ENCODE measurements at places on chromosomes 16 and 17.

GRCh38 chr16:51569203-51569931, 418.3 kb upstream of the SALL1 start:
- DNase-seq = peak; percentile 47

DNA sequence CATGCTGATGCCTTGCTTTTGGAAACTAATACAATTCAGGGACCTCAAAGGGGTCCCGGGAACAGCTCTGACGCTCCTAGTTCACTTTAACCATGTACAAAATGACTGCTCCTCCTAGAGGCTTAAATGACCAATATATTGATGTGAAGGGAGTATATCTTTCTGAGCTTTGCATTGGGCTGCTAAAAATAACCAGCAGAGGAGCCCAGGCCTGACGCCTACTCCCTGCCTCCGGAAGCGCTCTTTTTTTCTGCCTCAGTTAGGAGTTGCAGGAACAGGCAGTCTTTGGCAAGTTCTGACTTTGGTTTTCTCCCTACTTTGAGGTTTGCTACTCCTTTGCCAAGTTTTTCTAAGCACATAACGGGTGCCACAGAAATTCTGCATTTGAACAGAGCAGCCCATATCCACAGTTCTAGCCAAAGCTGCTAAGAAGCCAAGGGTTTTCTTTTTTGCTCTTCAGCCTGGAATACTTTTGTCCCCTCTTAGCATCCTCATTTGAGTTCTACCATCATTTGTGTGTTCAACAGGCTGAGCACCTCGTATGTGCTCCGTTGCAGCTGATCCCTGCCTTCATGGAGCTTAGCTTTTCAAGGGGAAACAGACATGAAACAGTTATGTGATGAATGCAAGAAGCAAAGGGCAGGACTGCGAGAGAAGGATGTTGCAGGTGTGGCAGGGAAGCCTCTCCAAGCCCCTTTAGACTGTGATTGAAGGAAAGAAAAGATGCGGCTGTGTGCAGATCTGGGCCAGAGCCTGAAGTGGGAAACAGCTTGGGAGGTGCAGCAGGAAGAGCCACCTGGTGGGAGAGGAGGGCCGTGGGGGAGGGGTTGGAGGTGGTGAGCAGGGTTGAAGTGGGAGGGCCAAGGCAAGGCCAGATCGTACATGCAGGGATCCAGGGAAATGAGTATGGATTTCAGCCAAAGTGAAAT, 2.8 kb upstream of the NAGPA start:
- DNase-seq = peak; percentile 22

GRCh38 chr17:47315451-47316266, 8.1 kb upstream of the EFCAB13 start:
- DNase-seq = peak; percentile 88

DNA sequence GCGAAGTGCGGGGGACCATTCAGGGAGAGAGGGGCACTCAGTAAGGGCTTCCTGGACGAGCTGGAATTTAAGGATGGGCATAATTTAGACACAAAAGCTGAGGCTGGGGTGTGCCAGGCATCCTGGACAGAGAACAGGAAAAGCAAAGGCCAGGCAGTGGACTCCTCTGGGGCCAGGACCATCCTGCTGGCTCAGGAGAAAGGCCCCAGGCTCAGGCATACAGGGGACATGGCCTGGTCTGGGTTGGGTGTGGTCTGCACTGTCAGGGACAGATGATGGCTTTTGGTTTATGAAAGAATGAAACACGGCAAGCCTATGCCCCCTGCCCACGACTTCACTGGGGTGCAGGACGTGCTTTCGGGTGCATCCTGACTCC, 48.9 kb upstream of the DOC2B start:
- DNase-seq = no peak

- DNase-seq = peak; percentile 85
These were observed 39.1 kb downstream of the HOXB1 start for GRCh38 chr17:48491527-48492273.

- no peak for DNase-seq
These were observed 30.0 kb downstream of the GINS2 start for GRCh38 chr16:85658504-85659326.

DNA sequence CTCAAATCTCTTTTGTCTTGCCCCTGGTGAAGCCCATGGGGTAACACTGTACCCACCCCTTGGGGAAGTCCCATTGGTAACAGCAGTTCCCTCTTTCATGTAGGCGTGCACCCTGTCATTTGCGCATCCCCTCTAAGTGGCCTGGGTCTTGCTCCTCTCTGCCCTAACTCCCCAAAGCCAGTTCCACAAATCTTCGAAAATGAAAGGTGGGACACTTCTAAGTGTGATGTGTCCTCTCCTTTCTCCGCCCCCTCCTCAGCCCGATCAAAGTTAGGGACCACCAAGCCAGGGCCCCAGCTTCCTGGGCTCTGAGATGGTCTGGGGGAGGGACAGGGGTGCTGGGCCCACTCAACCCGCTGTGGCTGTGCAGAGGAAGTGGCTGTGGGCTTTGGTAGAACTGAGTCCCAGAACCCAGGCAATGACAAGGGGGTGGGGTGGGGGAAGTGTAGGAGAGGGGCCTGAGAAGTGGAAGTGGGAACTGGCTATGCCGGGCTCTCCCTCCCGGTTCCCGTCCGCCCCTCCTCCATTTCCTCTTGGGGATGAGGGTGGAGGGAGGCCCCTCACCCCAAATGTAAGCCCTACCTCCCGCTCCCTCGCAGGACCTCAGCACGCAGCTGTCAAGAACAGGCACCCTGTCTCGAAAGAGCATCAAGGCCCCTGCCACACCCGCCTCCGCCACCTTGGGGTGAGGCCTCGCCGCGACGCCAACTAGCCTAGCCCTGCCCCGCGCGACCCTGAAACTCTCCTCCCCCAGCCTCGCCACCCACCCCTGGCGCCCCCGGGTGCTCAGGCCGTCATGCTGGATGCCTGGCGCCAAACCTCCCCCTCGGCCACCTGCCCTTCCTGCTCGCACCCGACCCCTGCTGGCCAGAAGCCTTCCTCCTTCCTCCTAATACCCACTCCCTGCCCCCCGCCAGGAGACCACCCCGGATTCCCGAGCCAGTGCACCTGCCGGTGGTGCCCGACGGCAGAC, 8.7 kb downstream of the ABI3 start:
- DNase-seq = peak; percentile 94

DNA sequence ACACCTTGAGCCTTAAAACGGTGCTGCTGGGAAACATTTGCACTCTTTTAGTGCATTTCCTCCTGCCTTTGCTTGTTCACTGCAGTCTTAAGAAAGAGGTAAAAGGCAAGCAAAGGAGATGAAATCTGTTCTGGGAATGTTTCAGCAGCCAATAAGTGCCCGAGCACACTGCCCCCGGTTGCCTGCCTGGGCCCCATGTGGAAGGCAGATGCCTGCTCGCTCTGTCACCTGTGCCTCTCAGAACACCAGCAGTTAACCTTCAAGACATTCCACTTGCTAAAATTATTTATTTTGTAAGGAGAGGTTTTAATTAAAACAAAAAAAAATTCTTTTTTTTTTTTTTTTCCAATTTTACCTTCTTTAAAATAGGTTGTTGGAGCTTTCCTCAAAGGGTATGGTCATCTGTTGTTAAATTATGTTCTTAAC, 4.4 kb downstream of the SOX9 start:
- no peak for DNase-seq

- DNase-seq = peak; percentile 51
These were observed 32.8 kb downstream of the DHX38 start for GRCh38 chr16:72126429-72126765.

DNA sequence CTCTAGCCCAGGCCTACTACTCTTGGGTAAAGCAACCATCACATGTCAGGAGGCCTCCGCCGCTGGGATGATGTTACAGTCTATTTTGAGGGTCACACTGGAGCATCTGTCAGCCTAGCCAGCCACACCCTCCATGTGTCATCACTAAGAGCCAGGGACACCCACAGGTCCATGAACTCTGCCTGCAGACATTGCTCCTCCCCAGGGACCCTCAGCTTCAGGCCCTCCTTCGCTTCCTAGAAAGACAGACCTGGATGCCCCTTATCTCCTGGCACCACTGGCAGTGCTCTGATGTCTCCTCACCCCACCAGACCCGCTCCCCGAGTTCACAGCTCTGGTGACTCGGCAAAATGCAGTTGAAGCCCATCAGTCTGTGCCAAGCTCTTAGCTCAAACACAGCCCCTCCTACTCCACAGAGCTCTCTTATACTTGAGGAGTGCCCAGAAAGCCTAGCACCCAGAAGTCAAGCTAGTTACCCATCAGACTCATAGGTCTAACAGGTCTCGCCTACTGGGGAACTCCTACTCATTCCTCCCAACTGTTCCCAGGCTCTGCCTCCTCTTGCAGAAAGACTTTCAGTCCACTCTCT, 5.9 kb downstream of the RANBP10 start:
- peak; percentile 77 for DNase-seq

- DNase-seq = peak; percentile 29
These were observed 176.6 kb upstream of the SDK2 start for GRCh38 chr17:73820686-73821448.

DNA sequence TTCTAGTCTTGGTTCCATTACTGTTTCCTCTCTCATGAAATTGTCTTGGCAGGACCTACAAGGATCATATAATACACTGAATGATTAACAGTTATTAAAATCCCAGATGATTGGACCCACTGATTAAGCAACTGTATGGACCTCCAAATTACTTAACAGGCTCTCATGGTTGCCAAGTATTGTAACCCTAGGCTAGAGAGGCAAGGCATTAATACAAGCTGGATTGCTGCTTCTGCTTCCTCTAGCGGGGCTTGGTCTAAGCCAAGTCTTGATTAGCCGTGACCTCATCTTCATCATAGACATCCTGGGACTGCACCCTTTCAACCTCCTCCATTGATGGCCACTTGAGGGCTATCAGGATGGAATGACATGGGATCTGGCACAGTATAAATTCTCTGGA, 46.9 kb downstream of the SYCE1L start:
- DNase-seq = no peak

Measured in suppressor macrophage (primary cell).